Activated T-cell treated with anti-CD3 and anti-CD28 coated beads for 1 hour (primary cell): ENCODE measurements at places on chromosomes 7 and 10.

DNA sequence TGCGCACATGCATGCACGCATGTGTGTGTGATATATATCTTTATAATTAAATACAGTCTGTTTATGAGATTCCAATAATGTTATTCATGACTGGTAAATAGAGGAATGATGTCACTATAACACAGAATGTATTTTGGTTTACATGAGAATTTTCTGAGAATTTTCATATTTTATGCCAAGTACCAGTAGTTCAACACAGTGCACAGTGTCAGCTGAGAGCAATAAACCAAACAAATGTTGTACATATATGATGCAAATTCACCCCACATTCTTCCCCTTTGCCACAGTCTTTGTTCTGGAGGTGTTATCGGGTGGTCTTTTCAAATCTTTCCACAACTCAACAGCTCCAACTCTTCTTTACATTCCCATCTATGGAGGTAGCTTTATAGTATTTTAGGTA, 462.2 kb upstream of the GRM3 start:
- no peak for DNase-seq

DNA sequence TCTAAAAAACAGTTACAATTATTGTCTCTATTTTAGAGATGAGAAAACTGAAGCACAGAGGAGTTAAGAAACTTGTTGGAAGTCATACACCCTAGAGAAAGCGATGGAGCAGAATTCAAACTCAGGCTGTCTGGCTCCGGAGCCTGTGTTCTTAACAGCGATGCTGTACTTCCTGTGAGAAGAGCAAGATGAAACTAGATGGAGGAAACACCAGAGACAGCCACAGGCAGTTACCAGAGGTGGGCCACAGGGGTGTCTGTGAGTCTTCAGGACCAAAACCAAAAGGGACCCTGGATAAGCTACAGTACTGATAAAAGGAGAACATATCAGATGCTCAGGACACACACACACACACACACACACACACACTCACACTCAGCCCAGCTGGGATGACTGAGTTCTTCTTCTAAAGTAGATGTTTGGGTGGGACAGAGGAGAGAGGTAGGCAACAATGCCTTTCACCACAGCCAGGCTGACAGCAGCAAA, 289.2 kb downstream of the FZD1 start:
- DNase-seq = no peak

DNA sequence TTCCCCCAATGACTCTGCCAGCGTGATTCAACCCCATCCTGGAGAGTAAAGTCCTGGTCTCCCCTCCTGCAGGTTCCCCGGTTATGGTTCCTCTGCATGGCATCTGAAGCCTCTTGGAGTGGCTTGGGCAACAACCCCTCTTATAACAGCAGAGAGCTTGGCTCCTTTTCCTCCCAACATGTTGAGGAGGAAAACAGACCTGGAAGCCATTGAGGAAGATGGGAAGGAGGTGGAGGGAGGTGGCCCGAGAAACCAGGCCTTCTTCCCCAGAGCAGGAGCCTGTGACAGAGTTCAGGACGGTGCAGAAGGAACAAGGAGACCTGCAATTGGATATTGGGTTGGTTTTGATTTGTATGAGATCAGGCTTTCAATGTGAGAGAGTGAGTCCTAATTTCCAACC, 184.0 kb upstream of the ADCY1 start:
- DNase-seq = no peak

DNA sequence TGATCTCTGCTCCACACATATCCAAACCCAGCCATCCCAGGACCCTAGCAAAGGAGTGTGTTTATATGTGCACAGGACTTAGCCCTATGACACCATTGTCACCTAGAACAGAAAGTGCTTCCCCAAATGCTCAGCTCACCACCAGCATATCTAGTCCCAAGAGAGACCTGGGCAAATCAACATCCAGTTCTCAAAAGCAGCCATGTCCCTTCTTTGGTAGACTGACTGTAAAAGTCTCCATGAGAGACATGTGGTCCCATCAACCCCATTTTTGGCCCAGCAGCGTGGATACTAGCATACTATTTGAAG, 20.9 kb upstream of the ARHGAP22 start:
- no peak for DNase-seq

DNA sequence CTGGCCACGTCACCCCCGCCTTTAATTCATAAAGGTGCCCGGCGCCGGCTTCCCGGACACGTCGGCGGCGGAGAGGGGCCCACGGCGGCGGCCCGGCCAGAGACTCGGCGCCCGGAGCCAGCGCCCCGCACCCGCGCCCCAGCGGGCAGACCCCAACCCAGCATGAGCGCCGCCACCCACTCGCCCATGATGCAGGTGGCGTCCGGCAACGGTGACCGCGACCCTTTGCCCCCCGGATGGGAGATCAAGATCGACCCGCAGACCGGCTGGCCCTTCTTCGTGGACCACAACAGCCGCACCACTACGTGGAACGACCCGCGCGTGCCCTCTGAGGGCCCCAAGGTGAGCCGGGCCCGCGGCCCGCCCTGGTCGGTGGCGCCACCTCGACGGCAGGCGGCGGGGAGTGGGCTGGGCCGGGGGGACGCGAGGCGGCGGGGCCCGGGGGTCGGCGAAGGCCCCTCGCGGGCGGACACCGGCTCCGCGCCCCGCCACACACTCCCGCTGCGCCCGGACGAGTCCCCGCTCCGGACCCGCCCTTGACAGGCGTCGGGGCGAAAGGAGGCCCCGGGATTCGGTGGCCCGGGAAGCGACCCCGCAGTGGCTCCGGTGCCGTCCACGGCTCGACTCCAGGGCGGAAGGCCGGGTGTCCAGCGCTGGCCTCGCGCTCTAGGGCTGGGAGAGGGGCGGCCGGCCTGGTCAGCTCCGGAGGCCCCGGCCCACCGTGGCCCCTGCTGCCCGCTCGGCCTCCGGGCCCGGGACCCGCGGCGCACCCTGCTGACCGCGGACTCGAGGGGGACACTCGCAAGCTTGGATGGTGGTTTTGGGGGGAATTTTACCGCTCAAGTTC, 557 bp downstream of the BAG3 start:
- DNase-seq = no peak

DNA sequence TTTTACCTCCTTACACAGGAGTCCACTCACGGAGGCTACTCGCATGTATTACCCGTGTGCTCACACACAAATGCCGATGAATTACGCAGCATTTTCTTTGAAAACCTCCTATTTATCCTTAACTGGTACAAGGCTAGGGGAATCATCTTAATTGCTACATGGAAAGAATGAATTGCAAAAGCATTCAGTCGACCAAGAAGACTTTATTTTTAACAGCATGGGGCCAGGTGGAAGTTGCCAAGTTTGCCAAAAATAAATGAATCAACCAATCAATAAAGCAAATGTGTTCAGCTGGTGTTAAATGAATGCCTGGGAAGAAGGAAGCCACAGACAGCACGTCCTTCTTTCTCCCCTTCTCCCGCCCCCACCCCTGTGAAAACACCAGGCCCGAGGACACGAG, 55.8 kb downstream of the CTBP2 start:
- no peak for DNase-seq

DNA sequence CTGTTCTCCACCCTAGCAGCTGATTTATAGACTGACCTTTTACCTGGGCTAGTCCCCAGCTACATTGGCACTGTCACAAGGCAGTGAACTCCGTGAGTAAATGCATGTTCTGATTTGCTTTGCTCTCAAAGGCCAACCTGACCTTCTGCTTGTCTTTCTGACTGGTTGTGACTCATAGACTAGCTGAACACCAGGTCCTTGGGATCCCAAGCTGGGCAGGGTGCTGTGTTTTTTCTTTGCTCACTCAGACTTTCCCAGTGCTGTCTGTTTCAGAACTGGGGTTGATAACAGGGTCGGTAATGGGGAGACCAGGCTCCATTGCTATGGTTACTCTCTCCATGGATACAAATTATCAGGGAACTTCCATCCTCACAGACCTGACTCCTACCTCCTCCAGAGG, 35.0 kb downstream of the EVX1 start:
- no peak for DNase-seq

- no peak for DNase-seq
Observed at GRCh38 chr7:84194484-84195271, at the start of gene SEMA3A. Gene SEMA3A, minus strand, starts transcription at chr7:84194789. Its CDS starts 203 bp downstream, at chr7:84194586.

GRCh38 chr7:38294926-38295325, 21.5 kb upstream of the TARP start:
- DNase-seq = no peak

DNA sequence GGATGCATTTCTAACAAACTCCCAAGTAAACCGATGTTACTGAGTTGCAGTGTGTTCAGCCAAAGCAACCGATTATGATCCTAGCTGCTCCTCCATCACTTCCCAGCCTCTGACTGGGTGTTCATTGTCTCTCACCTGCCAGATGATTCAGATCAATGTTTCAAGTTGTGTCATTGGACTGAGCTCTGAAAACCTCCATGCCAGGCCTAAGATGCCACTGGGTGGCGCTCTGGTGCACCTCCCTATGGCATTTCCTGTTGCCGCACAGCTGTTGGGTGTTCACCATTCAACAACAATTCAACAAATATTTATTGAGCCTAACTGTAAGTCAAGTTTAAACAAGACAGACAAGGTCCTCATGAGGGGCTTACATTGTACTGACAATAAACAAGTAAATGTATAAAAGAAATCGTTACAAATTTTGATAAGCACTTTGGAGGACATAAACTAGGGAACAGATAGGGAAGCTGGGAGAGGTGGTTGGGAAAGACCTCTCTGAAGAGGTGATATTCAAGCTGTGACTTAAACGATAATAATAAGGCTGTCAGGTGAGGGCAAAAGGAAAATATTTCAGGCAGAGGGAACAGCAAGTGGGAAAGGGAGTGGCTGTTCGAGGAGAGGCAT, 22.8 kb downstream of the RGR start:
- DNase-seq = peak; percentile 51

- DNase-seq = no peak
Observed at GRCh38 chr10:13360587-13360986, 12.5 kb upstream of the SEPHS1 start.

DNA sequence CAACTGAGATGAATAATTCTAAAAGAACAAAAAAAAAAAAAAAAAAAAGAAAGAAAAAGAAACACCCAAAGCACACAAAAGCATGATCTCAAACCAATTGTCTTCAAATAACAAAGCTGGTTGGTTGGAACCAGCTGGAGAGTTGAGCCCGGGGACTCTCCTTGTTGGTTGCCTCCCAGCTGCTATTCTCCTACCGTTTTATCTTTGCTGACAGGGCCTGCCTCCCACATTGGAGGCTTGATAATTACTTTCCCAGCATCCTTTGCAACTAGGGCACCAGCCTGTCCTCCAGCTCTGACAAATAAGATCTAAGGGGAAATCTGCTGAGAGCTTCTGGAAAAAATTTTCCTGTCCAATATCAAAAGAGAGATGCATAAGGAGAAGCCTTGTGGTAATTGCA, 6.8 kb downstream of the PON1 start:
- no peak for DNase-seq

GRCh38 chr7:19442016-19442785, 266.6 kb downstream of the POLR1F start:
- DNase-seq = no peak

DNA sequence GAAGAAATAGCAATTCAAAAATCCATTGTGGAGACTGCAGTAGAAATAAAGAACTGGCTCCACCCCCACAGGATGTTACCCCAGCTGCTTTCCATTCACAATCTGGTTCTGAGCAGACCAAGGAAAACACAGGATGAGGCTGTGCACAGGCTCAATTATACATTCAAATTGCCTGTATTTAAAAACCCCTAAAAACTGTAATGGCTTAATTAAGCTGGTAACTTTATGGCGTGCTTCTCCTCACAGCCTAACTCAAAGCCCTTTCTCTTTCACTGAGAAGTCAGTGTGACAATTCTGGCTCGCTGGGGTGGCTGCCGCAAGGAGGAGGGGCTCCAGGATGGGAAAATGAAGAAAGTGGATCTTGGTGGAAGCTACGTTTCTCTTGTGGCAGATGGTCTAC, 1191.1 kb downstream of the SORCS1 start:
- no peak for DNase-seq

DNA sequence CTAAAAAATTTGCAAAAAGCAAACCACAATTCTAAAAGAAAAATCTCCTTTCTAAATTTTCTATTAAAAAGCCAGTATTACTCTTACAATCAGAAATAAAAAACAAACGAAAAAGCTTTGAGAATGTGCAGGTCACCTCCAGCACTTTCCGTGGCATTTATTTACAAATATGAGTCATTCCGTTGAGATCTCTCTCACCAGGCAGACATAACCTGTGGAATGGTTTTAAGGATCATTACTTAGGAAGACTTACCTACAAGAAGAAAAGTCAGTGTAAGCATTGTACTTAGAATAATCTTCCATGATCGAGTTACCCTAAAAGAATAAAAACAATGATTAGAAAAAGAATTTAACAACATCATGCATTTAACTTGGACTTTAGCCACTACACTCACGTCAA, 3.3 kb downstream of the SUN3 start:
- no peak for DNase-seq

DNA sequence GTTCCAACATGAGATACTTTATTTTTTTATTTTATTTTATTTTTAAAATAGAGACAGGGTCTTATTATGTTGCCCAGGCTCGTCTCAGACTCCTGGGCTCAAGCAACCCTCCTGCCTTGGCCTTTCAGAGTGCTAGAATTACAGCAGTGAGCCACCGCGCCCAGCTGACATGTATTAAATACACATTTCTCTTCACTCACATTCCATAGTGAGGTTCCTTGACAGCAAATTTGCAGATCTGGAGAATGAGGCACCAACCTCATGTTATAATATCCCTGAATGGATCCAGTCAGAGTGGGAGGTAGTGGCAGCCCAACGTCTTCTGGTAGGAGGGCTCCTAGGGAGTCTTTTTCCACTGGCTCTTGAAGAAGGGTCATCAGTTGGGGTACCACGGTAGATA, 46.1 kb downstream of the OGDH start:
- DNase-seq = no peak

- no peak for DNase-seq
Observed at GRCh38 chr10:78843495-78843894, 225.3 kb upstream of the ZMIZ1 start.

DNA sequence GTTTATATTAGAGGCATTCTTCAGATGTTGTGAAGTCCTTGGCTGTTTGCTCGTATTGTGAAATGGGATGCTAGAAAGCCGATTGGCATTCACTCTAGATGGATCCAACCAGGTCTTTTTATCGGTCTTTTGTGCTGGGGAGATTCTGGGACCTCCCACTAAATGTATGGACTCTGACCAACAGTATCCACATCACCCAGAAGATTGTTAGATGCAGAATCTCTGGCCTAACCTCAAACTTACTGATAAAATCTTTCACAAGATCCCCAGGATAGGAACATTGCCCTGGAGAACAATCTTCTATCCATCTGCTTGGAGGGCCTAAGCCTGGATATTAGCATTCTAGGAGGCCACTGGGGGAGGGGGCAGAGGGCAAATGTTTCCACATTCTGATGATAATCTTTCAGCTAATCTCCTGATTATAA, 160.9 kb downstream of the PLXDC2 start:
- no peak for DNase-seq

- DNase-seq = no peak
Observed at GRCh38 chr10:15808204-15808797, 52.0 kb downstream of the MINDY3 start.

- DNase-seq = no peak
Observed at GRCh38 chr10:484925-485661, 204.4 kb downstream of the DIP2C start.

DNA sequence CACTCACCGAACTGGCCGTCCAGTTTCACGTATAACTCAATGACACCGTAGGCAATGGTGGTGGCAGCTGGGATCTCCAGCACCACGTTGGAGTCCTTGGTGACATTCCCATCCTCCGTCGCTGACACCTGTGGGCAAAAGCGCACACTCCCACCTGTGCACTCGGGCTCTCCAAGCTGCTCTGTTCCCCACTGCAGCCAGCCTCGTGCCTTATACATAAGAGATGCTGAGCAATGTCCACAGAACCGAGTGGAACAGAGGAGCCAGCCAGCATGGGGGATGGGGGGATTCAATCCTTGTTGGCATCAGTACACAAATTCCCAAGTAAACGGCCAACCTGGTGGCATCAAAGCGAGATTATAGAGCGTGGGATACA, 40.0 kb downstream of the GSDME start:
- no peak for DNase-seq
